ENCODE measurements at places on chromosomes 13 and 19.

GRCh38 chr19:49862391-49863253 lies 4.8 kb downstream of the PNKP start:
- DNase-seq, result no peak

DNA sequence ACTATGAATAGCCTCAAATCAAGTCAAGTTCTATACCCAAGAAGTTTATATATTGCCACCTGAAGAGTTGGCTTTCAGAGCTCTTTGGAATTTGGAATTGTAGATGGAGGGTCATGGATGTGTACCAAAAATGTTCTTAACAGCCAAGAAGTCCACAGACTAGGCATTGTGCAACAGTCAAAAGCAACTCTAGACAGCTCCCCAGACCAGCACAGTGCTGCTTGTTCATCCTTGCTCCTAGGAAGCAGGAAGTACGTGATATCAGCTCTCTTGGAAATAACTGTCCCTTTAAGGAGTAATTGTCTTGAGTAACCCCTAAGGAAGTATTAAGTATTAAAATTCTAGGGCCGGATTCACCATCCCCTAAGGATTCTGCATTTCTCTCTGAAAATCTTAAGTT lies 30.7 kb upstream of the IL17D start:
- no peak for DNase-seq

DNA sequence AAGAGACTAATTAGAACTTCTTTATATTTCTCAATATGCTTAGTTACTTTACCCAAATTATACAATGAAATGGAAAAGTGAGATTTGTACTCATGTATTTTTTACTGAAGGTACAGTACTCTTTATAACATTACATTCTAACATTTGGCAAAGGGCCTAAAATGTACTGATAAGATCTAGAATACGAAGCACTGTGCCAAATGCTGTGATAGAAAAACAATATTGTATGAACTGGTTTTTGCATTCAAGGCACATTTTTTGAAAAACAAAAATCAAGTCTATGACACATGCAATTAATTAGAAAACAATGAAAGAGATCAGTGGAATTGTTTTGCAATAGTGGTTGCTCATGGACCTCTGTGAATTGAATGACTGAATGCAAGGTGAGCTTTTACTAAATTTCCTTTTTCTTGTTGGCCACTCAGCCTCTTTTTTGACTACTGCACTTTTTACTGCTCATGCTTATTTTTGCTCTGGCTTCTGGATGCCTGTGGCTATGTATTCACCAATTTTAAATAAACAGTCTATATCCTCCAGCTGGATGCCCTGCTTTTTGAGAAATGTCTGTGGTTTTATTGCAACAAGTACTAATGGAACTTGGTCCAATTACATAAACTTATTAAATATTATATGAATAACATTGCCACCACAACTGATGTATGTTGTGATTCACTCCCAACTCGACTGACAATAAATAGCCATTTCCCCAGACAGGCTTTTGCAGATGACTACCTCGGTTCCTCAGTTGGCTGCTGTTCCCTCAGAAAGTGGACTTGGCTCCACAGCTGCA lies 41.4 kb upstream of the OBI1 start:
- DNase-seq, result peak; percentile 19

DNA sequence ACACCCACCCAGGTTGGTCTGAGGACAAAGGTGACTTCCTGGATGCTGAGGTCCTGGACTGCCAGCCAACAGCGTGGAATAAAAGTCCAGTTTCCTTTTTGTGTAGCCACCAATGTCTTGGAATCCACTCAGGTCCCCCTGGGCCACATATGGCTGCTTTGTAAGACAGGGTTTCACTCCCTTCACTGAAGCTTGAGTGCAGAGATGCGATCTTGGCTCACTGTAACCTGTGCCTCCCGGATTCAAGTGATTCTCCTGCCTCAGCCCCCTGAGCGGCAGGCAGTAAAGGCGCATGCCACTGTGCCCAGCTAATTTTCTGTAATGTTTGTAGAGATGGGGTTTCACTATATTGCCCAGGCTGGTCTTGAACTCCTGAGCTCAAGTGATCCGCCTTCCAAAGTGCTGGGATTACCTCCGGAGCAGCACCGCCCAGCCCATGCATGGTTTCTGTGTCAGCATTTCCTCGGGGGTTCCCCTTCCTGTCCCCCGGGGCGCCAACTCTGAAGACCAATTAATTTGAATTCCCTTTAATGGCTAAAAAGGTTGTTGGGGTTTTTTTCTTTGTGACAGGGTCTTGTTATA lies 17.5 kb downstream of the KANK2 start:
- DNase-seq, result no peak

DNA sequence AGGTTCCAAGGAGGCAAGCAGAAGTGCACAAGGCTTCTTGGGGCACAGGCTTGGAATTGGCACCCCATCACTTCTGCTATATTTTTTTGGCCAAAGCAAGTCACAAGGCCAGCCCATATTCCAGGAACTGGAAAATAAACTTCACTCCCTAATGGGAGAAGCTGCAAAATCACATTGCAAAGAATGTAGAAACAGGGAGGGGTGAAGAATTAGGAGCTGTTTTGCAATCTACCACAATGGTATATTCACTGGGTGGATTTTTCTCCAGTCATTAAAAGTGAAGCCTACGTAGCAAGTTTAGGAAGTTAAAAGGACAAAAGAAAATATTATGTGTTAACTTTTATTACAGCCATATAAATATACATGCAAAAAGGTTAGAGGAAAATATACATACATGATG lies 464.8 kb downstream of the COG6 start:
- no peak for DNase-seq

GRCh38 chr13:97932036-97932435 lies 21.4 kb upstream of the IPO5 start:
- no peak for DNase-seq

DNA sequence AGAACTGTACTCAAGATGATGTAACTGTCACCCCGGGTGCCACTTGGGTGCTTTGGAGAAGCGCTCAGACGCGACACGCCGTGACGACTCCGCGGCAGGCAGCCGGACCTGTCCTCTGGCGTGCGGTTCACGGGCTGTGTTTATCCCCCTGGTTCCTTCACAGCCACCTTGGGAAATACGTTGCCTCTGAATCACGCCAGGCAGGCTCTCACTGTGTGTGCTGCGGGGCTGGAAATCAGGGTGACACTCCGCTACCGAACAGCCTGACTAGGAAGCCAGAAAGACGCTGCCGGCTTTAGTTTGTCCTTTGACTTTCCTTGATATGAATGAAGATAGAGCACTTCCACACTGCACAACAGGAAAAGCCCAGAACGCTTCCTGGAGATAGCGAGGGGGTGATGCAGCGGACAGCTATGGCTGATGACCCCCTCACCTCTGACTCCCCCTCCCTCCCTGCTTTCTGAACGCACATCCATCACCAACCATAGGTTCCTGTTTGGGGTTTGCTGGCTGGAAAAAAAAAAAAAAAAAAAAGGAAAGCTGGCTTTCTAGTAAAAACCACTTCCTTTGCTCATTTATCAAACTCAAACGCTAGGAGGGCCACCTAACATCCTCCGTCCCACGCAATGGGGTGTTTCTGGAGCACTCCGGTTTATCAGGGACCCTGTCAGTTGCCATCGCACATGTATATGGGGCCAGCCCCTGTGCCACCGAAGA lies 3.7 kb upstream of the GP6 start:
- DNase-seq, result no peak

GRCh38 chr19:47096721-47097120 lies 16.9 kb downstream of the ZC3H4 start:
- DNase-seq, result no peak

- DNase-seq, result no peak
Observed at GRCh38 chr13:95185851-95186250, 115.4 kb downstream of the ABCC4 start.

DNA sequence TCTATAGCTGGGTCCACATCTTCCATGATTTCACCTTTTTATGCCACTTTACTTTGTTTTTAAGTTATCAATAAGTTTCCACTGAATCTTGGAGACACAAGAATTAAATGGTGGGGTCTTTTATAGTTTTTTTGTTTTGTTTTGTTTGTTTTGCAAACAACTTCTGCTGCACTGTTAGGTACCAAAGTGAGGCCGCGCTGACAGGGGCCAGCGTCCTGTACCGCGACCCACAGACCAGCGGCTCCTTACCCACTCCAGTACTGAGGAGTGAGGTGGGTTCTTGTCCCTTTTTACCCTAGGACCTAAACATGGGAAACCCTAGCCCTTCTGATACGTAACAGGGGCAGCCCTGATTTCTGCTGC lies 75.8 kb upstream of the MCF2L start:
- DNase-seq, result no peak

DNA sequence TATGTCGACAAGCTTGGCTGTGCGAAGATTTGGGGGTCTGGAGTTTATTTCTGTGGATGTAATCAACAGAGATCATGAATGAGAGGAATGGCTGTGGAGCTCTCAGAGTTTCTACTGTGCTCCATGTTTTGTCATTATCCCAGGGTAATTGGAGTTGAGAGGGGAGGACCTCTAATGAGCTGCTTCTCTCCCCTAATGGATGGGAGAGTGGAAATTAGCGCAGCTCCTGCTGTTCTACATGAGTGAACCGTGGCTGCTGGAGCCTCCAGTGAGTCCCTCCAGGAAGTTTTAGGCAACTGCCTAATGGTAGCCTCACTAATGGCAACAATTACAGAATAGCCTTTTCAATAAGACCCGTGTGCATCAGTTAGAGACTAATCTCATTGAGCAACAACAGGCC lies 31.3 kb upstream of the FGF9 start:
- no peak for DNase-seq

- no peak for DNase-seq
Observed at GRCh38 chr13:45879666-45880065, 28.1 kb upstream of the SIAH3 start.

- DNase-seq, result no peak
Observed at GRCh38 chr13:64510747-64511146, 2719.4 kb downstream of the PCDH9 start.

DNA sequence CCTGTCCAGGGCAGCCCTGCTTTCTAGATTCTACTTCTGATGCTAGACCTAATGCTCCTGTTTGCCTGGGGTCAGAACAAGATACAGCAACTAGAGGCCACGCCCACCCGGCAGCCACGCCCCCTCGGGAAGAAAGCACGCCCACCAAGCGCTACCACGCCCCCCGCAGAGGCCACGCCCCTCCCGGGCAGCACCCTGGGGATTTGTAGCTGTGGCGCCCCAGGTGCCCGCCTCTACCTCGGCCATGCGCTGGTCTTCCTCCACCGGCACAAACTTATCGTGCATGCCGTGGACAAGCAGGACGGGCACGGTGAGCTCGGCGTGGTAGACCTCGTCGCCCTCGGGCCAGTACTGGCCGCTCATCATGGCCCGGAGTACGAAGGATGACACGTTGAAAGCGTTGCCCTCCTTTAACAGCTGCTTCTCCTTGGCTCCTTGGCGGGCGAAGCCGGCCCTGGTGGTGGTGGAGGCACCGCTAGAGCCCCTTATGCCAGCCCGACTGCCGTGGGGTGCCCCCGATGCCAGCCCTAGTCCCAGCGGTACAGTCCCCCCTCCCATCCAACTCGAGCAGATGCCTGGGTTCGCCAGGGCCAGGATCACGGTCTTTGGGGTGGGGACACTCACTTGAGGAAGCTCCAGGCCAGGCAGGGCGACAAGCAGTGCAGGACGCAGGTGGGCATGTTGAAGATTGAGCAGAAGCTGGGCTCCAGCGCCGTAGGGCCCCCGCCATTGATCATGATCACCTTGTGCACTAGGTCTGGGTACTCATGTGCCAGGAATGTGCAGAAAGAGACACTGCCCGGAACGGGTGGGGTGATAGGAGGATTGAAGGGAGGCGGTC lies 9.0 kb downstream of the ABHD8 start:
- DNase-seq, result no peak

DNA sequence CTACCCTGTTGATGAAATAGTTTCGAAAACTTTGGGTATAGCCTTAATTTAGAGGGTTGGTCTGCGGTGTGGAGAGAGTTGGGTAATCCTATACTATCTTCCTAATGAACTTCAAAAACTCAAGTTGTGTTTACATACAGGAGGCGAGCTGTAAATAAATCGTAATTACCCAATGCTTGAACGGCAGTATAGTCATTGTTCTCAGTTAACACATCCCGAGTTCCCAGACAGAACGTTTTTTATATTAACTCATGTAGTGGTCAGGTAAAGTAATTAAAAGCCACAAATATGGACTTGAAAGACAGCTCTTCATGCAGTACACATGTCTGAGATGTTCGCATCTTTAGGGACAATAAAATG lies 1.5 kb downstream of the PDS5B start:
- no peak for DNase-seq

- no peak for DNase-seq
Observed at GRCh38 chr13:42258747-42259146, 13.2 kb upstream of the AKAP11 start.

- no peak for DNase-seq
Observed at GRCh38 chr19:1407528-1408299, at the start of gene DAZAP1. Gene DAZAP1 (plus strand): TSS chr19:1407586. CDS start chr19:1407774, 188 bp downstream.

- DNase-seq, result no peak
Observed at GRCh38 chr13:26370553-26370952, 116.6 kb downstream of the CDK8 start.

GRCh38 chr13:54445453-54445852 lies 1416.8 kb downstream of the OLFM4 start:
- DNase-seq, result no peak

DNA sequence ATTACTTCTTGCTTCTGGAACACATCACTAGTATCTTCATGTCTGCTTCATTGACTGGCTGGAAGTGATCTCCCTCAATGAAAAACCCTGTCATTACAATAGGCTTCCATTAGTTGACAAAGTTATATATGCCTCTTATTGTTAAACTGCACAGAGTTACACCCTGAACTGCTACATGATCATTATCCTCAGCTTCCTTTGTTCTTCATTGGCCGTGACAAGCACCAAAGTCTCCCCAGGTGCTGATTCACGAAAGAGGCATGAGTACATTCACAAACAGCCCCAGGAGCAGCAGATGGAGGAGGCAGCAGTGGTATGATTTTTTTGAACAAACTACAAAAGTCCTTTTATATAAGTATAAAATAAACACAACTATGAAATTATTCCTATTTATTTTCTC lies 51.4 kb downstream of the VWA8 start:
- no peak for DNase-seq

GRCh38 chr13:106499896-106500295 lies 35.6 kb downstream of the EFNB2 start:
- DNase-seq, result no peak

GRCh38 chr13:60411983-60412382 lies 15.0 kb downstream of the TDRD3 start:
- DNase-seq, result no peak

GRCh38 chr13:66462187-66462586 lies 767.9 kb downstream of the PCDH9 start:
- DNase-seq, result no peak

- no peak for DNase-seq
Observed at GRCh38 chr13:46307554-46307953, 79.5 kb downstream of the RUBCNL start.

GRCh38 chr19:27881213-27881612 lies 1331.7 kb downstream of the UQCRFS1 start:
- no peak for DNase-seq
